ENCODE measurements at places on chromosomes 3 and 15.

GRCh38 chr15:45586125-45586524, 1.1 kb upstream of the BLOC1S6 start:
- no peak for DNase-seq

DNA sequence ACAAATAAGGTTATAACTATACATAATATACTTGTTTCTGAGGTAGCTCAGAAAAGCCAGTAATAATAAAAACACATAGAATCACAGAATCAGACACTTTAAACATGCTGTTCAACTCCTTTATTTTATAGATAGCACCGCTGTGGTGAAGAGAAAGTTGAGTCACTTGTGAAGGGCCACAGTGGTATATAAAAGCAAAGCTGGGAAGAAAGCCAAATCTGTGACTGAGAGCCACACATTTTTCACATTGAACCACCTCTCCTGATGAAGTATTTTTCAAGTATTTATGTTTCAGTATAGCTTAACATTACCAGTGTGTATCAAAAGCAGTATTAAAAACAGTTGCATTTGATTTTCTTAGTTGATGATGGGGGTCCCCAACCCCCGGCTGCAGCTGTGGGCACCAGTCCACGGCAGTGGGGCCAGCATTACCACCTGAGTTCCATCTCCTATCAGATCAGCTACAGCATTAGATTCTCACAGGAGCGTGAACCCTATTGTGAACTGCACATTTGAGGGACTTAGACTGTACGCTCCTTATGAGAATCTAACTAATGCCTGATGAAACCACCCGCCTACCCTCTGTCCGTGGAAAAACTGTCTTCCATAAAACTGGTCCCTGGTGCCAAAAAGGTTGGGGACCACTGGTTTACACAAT, 46.2 kb downstream of the TBL1XR1 start:
- DNase-seq = peak; percentile 15

- no peak for DNase-seq
Observed at GRCh38 chr15:70463453-70463834, 299.9 kb downstream of the UACA start.

GRCh38 chr3:17061005-17061404, 176.2 kb downstream of the PLCL2 start:
- DNase-seq = no peak

DNA sequence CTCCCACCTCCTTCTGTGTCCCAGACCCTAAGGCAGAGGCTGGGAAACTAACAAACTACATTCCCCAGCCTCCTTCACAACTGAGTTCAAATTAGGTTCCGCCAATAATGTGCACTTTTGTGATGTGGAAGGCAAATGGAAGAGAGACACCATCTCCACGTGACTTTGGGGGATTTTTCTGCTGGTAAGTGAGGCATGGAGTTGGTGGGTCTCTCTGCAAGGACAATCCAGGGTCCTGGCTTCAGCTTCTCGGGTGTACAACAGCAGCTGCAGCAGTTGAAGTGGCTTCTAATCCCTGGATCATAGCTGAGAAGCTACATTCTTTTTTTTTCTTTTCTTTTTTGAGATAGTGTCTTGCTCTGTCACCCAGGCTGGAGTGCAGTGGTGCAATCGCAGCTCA, 58.9 kb upstream of the GATA2 start:
- DNase-seq = no peak

- no peak for DNase-seq
Observed at GRCh38 chr3:193055352-193055751, 137.7 kb upstream of the MB21D2 start.

GRCh38 chr3:175493301-175493700, 634.2 kb downstream of the NAALADL2 start:
- DNase-seq = no peak

DNA sequence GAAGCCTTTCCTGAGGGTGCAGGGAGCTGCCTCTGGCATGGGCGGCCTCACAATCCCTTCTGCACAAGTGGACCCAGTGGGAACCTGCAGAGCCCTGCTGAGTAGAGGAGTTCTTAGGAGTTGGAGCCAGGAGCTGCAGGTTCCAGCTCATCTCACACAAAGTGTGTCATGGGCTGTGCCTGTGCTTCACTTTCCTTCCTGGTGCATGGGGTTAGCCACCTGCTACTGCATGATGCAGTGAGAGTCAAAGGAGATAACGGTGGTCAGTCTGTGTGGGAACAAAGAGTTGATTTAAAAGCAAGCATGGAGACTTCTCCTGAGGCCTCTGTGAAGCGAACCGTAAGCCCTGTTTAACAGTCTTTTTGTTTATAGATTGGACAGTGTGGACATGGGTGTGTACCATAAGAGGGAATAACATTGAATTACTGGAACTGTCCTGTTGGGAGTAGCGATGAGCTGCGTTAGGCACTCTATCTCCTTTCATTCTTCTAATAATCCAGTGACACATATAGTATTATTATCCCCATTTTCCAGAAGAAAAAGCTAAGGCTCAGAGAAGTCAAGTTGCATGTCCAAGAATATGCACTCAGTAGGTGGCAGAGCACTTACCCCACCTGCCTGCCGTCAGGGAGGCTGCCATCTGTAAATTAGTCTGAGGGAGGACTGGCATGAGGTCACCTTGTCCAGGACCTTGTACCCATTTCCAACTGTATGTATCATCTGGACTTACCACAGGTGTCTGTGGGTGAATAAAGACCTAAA, 68.7 kb upstream of the PRR23C start:
- no peak for DNase-seq

GRCh38 chr15:89243046-89243690, 611 bp upstream of the FANCI start:
- DNase-seq = no peak

DNA sequence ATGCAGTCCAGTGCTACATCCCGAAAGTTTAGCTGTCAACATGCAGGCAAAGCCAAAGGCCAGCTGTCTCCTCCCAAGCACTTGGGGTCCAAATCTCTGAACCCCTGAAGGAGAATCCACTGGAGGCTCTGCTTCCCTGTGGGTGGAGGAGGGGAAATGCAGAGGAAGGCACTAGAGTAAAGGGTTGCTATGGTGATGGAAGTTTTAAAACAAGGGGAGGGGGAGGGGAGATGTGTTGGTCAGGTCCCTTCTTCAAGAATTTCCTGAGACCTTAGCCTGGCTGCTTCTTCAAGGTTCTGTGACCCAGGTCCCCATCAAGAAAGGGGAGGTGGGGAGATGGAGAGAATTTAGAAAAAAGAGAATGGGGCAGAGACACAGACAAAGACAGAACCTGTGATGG, 2.3 kb downstream of the CAMKV start:
- no peak for DNase-seq

GRCh38 chr3:18283680-18284079, 141.5 kb downstream of the SATB1 start:
- no peak for DNase-seq

- DNase-seq = no peak
Observed at GRCh38 chr15:74954515-74954914, 2.1 kb downstream of the RPP25 start.

- DNase-seq = no peak
Observed at GRCh38 chr3:126777366-126777765, 73.3 kb downstream of the CHCHD6 start.

GRCh38 chr3:53856964-53857363, 10.6 kb downstream of the IL17RB start:
- no peak for DNase-seq

DNA sequence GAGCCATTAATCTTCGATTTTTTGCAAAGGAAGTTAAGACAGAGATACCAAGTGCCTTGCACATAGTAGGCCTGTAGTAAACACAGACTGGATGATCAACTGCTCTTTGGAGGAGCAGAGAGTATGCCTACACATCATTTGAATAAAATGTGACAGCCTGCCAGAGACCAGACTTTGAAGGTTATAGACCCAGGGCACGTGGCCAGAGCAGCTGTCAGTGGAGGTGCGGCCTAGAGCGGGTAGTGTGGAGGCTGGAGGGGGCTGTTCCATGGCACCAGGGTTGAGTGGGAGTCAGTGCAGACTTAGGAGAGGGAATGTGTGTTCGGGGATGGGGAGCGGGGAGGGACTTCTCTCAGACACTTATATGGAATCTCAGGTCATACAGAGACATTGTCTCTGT, 80.8 kb downstream of the SMAD3 start:
- DNase-seq = no peak

DNA sequence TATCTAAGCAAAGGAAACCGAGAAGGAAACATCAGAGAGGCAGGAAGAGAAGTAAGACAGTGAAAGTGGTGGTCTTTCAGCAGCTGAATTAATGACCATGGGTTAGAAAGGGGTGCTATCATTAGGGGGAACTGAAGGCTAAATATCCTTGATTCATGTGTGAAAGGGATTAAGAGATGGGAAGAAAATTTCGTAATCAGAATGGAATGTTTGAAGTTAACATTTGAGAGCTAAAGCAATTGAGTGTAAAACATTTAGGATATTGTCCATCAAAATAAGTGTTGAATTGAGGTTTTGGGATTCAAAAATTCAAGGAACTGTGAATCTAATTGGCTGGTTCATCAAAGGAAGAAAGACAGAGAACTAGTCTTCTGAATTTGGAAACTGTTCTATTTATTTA, 4.1 kb upstream of the ECT2 start:
- DNase-seq = no peak

DNA sequence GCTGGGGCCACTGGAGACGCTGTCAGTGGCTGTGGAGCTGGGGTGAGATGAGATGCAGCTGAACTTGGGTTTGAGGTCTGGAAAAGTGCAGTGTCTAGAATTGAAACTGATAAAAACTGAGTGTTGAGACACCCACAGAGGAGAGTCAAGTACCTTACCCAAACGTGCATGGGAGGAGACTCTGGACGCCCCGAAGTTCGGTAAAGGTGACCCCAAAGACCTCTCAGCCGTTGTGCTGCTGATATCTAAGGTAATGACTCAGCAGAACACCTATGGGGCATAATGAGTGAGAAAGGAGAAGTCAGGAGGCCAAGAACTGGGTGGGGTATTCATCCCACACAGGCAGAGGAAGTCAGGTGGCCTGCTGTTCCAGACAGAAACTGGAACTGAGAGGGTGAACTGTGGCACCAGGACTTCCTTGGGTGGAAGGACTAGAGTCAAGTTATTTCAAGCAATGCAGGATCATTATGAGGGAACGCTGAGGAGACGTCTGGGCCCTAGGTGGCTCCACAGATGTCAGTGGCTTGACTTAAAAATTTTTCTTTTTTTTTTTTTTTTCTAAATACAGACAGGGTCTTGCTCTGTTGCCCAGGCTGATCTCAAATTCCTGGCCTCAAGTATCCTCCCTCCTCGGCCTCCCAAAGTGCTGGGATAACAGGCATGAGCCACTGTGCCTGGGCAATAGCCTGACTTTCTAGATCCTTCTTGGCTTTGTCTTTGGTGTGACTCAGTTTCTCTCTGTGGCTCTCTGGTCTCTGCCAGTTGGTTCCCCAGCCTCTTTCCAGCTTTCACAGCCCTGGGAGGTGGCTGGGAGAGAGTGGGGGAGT, 67.6 kb upstream of the GCNT3 start:
- no peak for DNase-seq

GRCh38 chr3:165883863-165884478, 46.7 kb upstream of the BCHE start:
- DNase-seq = no peak

- no peak for DNase-seq
Observed at GRCh38 chr3:161848376-161848775, 351.8 kb downstream of the OTOL1 start.

DNA sequence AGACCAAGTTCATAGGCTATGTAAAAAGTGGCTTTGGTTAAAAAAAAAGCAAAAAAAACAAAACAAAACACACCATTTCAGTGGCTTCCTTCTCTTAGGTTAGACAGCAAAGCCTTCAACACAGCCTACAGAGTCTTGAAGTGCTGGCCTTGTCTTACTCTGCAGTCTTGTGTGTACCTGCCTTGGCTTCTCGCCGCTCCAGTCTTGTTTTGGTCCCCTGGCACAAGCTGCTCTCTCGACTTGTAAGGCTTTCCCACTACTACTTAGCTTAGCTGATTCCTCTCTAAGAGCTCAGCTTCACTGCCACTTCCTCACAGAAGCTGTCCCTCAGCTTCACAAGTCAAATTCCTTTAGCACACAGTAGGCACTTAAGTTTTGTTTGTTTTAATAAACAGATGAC, 63.0 kb downstream of the ST3GAL6 start:
- no peak for DNase-seq

- DNase-seq = no peak
Observed at GRCh38 chr15:38860253-38860652, 295.6 kb upstream of the RASGRP1 start.

DNA sequence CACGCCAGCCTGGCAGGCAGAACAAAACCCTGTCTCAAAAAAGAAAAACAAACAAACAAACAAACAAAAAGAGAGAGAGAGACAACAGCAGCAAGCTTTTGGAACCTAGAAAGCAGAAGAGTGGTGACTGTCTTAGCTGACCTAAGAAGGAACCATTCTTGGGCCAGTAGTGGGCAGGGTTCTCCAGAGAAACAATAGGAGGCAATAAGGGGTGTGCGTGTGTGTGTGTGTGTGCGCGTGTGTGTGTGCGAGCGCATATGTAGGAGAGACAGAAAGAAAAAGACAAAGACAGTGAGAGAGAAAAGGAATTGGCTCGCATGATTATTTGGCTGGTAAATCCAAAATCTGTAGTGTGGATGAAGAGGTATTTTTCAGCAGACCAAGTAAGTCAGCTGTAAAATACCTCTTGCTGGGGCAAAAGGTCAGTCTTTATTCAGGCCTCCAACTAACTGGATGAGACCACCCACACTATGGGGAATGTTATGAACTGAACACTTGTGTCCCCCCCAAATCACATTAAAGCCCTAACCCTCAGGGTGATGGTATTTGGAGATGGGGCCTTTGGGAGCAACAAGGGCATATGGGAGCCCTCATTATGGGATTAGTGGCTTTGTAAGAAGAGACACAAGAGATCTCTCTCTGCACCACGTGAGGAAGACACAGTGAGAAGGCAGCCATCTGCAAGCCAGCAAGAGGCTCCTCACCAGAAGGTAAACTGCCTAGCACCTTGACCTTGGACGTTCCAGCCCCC, 15.1 kb upstream of the BLM start:
- DNase-seq = no peak

GRCh38 chr15:49247556-49248110, 77.6 kb downstream of the GALK2 start:
- no peak for DNase-seq

- DNase-seq = no peak
Observed at GRCh38 chr15:66401130-66402021, 14.7 kb downstream of the MAP2K1 start.

- no peak for DNase-seq
Observed at GRCh38 chr3:107458871-107459270, 63.9 kb upstream of the BBX start.

- DNase-seq = no peak
Observed at GRCh38 chr3:152030320-152030719, 156.9 kb downstream of the SUCNR1 start.

DNA sequence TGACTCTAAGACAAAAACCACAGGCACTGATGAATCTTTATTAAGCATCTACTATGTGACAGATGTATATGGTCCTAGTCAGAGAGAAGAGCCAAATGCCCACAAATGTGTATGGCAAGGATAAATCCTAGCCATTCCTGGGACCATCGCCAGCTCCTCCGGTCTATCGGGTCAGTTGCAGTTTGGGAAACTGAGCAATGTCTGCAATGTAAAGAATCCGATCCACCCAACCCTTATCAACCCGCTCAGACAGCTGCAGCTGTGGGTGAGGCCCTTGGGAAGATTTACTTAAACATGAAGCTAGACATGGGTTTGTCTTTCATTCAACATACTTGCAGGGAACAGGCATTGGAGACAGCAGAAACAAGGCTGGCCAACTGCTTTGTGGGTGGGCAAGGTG, 40.5 kb upstream of the CDV3 start:
- DNase-seq = no peak
